ENCODE measurements at places on chromosomes 4 and X.
A peak's percentile ranks its signal among the peaks of the same experiment; 100 is the strongest.

DNA sequence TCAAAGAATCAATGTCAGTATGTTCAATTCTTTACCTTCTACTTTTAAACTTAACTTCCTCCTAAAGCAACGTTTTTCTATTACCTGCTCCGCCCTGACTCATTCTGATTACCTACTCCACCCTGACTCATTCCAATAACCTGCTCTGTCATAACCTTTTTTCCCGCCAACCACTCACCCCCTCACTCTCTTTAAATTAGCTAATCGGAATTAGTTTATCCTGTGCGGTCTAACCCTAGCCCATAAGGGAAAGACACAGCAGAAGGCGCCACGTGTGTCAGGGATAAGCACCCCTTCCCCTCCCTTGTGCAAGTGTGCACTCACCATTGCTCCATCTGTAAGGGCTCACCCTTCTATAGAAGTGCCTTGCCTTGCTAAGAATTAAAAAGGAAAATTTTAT lies 64.4 kb downstream of the EIF4E start:
- DNase-seq = no peak

GRCh38 chr4:62260254-62260653 lies 1060.1 kb downstream of the ADGRL3 start:
- DNase-seq = no peak

GRCh38 chrX:53421125-53421524 lies 1.3 kb downstream of the SMC1A start:
- no peak for DNase-seq

DNA sequence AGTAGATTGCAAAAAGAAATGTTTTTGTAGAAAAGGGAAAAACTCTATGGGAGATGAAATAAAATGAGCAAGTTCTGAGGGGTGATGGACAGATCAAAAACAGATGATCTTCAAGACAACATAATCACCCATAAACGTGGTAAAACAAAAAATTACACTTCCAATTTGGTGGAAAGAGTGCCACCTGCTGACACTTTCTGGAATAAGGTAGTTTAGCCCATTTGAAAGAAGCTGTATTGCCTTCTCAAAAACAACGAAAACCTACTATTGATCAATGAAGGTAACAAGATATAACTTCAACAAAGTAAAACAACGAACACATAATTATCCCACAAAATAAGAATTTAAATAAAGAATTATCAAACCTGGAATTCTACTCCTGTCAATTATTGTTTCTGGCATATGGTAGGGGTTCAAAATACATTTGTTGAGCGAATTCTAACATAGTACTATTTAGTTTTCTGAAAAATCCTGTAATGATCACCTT lies 2.5 kb downstream of the COQ2 start:
- peak; percentile 21 for DNase-seq

DNA sequence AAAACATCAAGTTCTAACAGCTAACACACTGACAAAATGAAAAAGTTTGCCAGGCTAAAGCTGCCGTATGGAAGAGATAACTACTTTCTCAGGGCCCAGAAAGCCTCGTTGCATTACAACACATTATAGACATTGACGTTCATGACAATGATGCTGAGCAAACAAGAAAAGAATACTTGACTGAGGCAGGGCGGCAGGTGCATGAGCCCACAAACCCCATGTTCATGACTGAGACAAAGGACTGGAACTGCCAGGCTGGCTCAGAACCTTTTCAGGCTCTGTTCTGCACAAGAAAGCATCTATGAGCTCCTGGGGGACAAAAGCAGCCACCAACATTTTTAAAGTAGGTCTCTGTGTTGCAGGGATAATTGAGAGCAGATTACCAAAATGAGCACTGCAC lies 13.6 kb downstream of the TLR6 start:
- no peak for DNase-seq

DNA sequence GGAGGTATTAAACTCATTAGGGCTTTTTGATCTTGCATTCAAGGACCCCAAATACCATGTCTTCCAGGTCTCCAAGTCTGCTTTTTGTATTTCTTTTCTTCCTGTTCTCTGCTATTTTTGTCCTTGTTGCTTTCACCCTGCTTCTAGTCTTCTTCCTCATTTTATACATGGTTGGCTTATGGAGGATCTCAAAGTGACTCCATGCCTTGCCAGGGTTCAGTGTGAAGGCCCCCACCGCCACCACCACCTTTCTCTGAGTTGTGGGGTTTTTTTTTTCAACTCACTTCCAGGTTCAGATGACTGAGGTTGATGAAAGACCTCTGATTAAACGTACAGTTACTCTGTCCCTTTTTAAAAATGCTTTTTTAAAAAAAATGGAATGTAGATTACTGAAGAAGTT lies 96.3 kb downstream of the MAML3 start:
- no peak for DNase-seq

DNA sequence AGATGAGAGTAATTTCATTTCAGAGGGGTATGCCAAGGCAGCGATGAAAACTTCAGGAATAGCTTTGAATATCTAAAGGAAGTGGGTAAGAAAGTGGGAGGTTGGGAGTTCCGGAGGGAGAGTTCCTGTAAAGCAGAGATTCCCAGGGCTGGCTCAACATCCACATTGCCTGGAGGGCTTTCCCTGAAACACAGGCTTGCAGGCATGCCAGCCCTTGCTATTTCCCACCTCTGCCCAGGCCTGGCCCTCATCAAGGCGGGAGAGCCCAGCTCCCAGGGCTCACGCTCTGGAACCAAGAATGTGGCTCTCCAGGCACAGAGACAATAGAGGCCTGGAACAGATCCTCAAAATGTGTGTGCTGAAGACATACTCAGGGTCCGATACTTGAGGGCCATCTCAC lies 43.8 kb upstream of the CLDN34 start:
- no peak for DNase-seq

- DNase-seq = no peak
Measured at GRCh38 chr4:88786011-88786410, 88.4 kb upstream of the NAP1L5 start.

Data from stimulated activated CD8-positive, alpha-beta memory T cell treated with anti-CD3 and anti-CD28 coated beads, Interleukin-2, amount 100 ng/mL, for 1 hour (primary cell).